Lung (tissue), 17 donors: ENCODE measurements at places on chromosomes 12 and 14. TPM values are rescaled to one million over a fixed set of nuclear protein-coding genes. Genes with fewer than 3 reads are reported as not detected.

Gene ITGA7
- polyA plus RNA-seq = 8.2 TPM

Gene PCBP2
- polyA plus RNA-seq = 363 TPM

Gene C12orf56
- 0.03 TPM for polyA plus RNA-seq

Gene SLCO1B3
- polyA plus RNA-seq = 0.12 TPM

Gene CATSPERB
- 0.57 TPM for polyA plus RNA-seq

Gene ACOT6
- polyA plus RNA-seq = not detected
